ENCODE measurements at places on chromosomes 1 and 21.

GRCh38 chr1:56821462-56821797, 2.2 kb upstream of the FYB2 start:
- DNase-seq = no peak

GRCh38 chr1:39091845-39092645, 65.9 kb downstream of the NDUFS5 start:
- peak; percentile 61 for DNase-seq

DNA sequence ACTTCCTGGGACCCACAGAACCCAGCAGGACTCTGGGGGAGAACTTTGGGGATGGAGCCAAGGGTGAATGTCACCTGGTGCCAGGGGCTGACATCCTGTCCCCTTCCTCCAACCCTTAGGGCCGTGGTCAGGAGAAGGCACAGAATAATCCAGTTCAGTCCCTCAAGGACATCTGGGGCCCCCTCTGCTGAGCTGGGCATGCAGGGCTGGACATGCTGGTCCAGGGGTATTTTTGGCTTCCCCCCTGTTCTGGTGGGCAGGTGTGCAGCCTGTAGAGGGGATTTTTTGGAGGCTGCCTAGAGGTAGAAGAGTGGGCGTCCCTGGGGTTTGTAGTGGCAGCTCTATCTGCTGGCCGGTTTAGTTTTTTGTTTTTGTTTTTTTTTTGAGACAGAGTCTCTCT, 3.4 kb upstream of the CROCC start:
- no peak for DNase-seq

- DNase-seq = no peak
Observed at GRCh38 chr1:178684111-178684510, 40.9 kb upstream of the RALGPS2 start.

GRCh38 chr1:18148461-18148860, 40.9 kb downstream of the IGSF21 start:
- no peak for DNase-seq

GRCh38 chr1:167371030-167371429, 147.3 kb downstream of the CD247 start:
- no peak for DNase-seq

DNA sequence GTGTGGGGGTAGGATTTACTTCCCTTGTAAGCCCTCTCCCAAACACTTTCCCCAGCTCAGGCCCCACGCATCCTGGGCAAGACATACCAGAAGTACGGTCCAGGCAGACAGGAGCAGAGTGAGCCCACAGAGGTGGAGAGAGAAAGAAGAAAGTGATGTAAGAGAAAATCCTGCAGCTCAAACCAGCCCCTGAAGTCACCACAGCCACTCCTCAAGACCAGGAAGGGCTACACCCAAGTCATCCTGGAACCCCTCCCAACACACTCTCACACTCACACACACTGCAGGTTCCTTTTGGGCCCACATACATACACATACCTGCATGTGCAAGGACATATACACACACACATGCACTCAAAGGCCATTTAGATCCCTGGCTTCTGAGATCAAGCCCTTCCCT, 106.8 kb downstream of the SYT2 start:
- no peak for DNase-seq

DNA sequence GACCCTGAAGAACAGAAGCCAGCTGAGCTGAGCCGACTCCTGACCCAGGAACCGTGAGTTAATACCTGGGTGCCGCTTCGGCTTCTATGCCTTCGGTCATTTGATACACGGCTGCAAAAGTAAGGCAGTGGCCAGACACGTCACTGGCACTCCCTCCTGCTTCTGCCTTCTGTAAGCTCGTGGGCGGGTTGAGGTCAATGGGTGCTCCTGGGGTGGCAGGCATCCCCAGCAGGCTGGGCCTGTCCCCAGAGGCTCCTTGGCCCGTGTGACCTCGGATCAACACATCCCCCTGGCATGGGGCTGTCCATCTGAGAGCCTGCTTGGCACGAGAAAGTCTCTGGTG, 35.7 kb upstream of the COL6A1 start:
- no peak for DNase-seq

DNA sequence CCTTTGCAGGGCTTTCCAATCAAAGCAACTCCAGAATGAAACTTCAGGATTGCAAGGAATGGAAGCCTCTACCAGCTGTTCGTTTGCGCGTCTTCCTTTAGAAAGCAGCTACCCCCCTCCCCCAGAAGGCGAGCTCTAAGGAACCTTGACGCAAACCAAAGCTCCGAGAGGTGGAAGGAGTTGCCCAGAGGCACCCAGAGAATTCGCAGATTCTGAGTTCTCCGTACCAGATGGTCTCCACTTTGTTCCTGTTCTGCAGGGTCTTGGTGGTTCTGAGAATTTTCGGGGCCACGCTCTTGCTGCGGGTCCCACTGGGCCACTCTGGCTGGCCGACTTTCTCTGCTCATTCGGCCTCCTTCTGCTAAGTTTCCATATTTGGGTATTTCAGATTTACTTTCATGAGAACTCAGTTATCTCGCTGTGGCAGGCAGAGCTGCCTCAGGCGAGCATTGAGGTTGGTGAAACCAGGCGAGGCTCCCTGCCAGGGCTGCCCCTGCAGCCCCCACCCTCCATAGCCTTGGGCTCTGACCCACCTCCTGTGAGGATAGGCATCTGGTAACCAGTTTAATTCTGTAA, 801 bp downstream of the TRAF5 start:
- DNase-seq = peak; percentile 45

DNA sequence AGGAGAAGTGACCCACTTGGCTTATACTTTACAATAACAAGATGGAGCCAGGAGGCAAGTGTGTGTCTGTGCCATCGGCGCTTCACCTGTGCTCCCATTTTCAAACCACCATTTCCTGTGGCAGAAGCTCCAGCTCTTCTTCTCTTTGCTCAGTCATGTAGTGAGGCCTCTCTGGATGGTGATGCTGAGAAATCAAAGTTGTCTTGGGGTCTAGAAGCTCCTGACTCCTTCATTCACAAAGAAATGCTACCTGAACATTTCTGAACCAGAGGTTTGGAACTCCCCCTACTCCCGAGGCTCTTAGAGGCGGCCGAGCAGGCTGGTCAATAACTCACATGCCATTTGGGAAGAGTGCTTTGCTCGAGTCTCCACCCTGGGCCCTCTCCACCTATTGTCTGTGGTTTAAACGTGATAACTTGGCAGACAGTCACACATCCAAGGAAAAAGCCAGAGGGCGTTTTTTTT, 18.0 kb downstream of the SLAMF1 start:
- DNase-seq = no peak

DNA sequence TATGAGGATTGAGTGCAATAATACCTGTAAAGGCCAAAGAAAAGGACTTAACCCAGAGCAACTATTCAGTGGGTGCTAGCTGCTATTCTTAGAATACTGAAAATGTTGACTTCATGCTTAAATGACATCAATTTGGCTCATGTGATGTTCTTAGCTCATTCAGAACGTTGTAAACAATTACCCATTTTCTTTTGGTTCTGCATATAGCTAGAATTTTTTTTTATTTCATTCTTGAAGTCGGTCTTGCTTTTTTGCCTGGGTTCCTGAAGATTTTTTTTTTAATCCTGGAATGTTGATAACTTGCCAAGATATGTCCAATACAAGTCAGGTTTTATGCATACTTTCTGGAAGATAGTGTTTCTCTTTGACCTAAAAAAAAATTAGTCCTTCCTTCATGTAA, 772.0 kb downstream of the LTN1 start:
- DNase-seq = no peak

DNA sequence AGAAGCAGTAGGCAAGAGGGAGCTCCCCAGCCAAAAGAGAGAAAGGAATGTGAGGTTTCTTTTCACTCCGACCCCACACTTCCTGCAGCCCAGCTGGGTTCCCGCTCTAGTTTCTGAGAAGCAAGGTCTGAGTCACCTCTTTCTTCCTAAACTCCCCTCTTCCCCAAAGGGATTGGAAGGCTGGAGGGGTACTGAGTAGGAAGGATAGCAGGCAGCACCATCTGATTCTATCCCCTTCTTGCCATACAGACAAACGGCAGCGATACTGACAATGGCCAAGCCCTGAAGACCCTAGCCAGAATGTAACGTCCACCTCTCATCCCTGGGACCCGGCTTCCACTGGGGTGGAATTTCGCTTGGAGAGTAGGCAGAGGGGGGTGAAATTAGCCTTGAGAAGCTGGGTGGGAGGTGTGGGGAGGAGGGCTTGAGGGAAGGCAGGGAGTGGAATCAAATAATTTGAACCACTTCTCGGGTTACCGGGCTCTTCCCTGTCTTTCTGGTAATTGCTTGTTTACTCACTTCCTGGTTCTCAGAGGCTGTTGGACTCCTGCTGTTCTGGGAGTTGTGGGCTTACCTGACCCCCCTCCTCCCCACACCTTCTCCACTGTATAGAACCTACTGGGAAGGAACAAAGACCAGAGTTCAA, 13.2 kb downstream of the IER5 start:
- peak; percentile 44 for DNase-seq

DNA sequence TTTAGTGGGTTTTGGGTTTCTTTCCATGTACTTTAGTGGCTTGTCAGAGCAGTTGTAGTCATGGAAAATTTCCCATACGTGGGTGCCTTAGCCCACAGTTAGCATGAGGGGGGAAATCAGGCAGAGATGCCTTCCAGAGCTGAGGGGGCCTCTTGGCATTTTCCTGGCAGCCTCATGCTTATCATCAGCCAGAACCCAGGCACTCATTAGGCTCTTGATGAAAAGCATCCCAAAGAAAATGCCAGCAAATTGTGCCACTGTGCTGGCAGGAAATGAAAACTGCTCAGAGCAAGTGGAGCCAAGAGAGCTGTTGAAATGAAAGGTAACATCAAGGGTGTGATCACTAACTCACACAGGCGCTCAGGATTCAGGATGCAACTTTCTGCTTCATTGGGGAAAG, 128.0 kb downstream of the TNNI3K start:
- DNase-seq = no peak

DNA sequence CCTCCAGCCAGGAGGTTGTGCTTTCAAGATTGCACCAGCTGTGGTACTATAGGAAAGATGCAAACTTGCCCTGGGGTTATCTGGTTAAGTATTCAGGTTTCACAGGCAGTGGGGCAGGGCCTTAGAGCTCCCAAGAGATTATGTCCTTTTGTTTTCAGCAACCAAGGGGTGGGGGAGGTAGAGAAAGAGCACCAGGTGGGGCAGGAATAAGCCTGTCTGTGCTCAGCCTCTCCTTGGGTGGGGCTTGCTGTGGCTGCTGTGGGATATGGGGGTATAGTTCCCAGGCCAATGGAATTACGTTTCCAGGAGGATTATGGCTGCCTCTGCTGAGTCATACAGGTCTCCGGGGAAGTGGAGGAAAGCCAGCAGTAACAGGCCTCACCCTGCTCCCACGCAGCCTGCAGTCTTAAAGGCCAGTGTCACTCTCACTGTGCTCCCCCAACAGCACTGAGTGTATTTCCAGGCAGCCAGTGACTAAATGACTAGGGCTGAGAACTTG, 508.6 kb downstream of the RWDD3 start:
- no peak for DNase-seq

GRCh38 chr1:151902858-151903257, 6.5 kb downstream of the THEM4 start:
- DNase-seq = no peak

DNA sequence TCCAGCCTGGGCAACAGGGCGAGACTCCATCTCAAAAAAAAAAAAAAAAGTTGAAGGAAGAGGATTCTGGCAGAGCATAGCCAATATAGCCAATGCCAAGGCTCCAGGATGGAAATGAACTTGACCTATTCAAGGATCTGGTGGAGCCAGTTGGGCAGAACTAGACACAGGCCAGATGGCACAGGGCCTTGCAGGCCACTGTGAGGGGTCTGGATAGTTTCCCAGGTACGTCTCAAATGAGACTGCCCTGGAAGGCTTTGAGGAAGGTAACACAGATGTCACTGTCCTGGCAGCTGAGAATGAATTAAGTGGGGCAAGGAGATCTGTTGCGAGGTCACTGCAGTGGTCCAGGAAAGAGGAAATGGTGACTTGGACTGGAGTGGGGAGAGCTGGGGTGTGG, 12.0 kb upstream of the ARHGEF19 start:
- no peak for DNase-seq

DNA sequence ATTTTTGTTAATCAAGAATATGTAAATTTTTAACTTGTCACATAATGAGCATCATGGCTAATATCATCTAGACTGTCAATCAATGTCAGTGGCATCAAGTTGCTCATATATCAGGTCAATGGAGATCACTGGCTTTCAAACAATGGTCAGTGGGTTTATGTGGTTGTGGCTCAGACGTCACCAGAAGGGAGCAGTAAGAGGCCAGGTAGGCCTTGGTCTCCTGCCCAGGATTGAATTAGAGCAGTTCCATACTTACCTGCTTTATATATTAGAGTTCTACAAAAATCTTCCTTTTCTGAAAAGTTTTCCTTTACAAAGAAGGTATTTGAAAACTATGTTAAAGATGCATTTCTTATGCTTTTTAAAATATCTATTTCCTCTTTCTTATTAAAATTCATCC, 206.3 kb upstream of the B3GALT2 start:
- DNase-seq = no peak

- DNase-seq = no peak
Observed at GRCh38 chr1:82897549-82897948, 1096.8 kb downstream of the ADGRL2 start.

DNA sequence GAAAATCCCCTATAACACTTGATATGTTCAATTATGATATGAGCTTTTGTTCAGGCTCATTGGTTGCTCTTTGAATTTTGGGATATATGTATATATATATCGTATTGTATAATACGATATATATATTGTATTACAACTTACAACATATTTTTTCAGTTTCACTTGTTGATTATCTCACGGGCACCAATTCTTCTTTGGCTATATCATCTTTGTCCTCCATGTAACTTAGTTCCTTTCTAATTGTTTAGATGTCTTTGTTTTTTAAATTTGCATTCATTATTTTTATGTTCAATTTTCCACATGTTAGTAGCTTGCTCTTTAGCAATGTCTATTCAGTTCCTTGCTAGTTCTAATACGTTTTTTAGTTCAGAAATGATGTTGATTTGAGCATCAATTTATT, 150.0 kb downstream of the BACH1 start:
- no peak for DNase-seq

DNA sequence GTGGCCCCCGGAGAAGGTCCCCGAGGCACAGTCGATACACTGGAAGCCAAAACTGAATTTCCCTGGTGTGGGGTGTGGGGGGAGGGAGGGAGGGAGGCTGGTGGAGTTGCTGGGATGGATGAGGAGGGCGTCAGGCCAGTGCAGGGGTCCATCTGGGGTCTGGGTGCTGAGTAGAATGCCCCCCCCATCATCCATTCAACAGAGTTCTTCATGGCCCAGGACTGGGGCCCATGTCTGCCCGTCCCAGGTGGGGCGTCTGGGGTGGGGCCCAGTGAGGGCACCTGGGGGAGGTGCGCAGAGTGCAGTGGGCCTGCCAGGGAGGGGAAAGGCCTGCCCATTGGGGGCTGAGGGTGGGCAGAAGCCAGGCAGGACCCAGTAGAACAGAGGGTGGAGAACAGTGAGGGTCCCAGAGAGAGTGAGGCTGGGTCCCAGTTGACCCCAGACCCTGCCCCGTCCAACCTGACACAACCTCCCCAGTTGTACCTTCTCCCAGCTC, 1.9 kb downstream of the TNFRSF18 start:
- no peak for DNase-seq

DNA sequence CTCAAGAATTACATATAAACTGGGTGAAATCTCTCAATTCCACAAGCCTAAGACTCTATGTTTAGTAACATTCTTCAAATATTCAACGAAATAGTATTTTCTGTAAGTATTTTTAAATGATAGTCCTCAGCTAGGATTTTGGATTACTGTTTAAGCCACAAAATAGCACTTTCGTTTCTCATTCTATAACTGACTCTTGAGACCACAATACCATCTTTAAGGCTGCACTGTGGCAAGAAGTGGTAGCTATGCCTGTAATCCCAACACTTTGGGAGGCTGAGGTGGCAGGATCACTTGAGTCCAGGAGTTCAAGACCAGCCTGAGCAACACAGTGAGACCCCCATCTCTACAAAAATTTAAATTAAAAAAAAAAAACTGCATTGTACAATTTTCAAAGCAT, 126.7 kb downstream of the CDC42BPA start:
- DNase-seq = no peak

- DNase-seq = no peak
Observed at GRCh38 chr1:213605732-213606131, 382.0 kb upstream of the PROX1 start.
